Hepatic stellate cell (primary cell): ENCODE measurements at places on chromosomes 5 and 9.

GRCh38 chr9:69745716-69746437 lies 13.9 kb downstream of the PTAR1 start:
- DNase-seq = no peak

GRCh38 chr9:131965103-131965502 lies 114.6 kb downstream of the MED27 start:
- no peak for DNase-seq

- DNase-seq = no peak
Measured at GRCh38 chr5:122392824-122393223, 80.8 kb downstream of the SNCAIP start.

DNA sequence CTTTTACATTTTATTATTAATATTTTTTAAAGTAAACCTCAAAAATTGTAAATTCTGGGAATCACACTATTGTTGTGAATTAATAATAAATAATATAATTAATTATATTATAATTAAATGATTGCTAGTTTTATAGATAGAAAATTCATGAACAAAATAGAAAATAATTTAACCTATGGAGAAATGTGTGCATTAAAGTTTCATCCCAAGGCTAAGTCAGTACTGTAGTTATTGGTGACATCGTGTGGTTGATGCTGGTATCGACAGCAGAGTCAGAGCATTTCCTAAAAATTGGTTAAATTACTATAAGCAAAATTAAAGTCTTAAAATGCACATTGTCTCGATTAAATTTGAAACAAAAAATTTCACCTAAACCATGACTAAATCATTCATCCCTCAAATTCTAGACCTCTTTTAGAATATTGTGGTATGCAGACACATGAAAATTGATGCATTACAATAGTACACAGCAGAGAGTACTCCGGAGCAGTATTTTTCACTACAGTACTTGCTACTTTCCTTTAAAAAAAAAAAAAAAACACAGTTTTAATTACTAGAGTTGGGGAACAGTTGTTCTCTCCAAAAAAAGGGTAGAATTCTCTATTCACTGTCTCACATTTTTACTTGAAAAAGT lies 73.9 kb downstream of the RORB start:
- no peak for DNase-seq

- no peak for DNase-seq
Measured at GRCh38 chr5:177256296-177256695, 47.2 kb downstream of the RAB24 start.

DNA sequence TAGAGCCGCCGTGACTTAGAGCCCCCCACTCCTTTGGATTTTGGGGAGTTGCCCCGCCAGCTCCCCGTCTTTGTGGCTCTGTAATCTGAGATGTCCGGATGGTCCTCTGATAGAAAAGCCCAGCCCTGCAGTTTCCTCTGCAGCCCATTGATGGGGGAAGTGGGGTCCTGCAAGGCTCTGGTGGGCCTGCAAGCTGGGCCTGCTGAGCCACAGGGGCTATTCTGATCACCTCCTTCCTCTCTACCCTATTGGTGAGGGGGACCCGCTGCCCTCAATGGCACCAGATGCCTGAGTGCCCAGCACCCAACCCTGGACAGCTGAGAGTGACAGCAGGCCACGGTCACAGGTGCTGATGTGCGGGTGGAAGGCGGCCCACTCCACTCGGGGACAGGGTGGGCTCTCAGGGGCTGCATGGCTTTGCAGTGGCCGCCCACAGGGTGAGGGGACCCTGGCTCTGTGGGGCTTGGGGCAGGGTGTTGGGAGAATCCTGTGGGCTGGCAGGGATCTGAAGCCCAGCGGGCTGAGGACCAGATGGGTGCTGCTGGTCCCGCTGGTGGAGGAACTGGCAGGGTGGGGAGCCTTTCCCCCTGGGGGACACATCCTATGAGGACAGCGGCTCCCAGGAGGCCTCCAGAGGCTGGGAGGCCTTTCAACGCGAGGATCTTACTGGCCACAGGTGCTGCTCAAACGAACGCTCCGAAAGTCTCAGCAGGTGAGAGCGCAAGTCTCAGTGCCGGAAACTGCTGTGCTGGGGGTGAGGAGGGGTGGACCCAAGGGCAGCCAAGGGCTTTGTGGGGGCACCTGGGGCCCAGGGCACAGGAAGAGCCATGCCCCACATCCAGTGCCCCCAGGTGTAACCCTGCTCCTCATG lies 30.0 kb upstream of the LPCAT1 start:
- DNase-seq = no peak

GRCh38 chr5:173925449-173926071 lies 37.4 kb downstream of the CPEB4 start:
- DNase-seq = no peak

- no peak for DNase-seq
Measured at GRCh38 chr9:132351404-132352045, 3.3 kb downstream of the SETX start.

GRCh38 chr5:112684737-112685136 lies 52.9 kb upstream of the APC start:
- peak; percentile 69 for DNase-seq

DNA sequence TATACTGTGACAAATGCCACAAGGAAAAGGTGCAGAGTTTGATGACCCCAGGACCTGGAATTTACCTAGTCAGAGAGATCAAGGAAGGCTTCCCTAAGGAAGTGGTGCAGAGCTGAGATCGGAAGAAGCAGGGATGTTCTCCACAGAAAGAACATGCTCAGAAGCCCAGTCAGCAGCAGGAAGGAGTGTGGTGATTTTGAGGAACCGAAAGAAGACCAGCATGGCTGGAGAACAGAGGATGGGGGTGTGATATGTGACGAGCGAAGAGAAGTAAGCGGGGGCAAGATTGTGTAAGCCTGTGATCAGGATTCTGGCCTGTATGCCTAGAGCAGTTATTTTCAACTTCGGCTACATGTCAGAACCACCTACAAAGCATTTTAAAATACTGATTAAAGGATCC lies 18.7 kb upstream of the PIK3R1 start:
- DNase-seq = no peak

- no peak for DNase-seq
Measured at GRCh38 chr5:174166231-174167079, 120.9 kb downstream of the NSG2 start.
